ENCODE measurements at places on chromosomes 7 and 10. TPM values are rescaled to one million over a fixed set of nuclear protein-coding genes. Genes with fewer than 3 reads are reported as not detected.

GRCh38 chr7:20474249-20474648, 141.2 kb upstream of the ABCB5 start:
- H3K27me3 ChIP-seq: no peaks in the 10 kb centered on the region
- no peak overlapping the region for H3K27ac ChIP-seq

- H3K27me3 ChIP-seq: no peaks in the 10 kb centered on the region
- no peaks in the 10 kb centered on the region for H3K36me3 ChIP-seq
- H3K27ac ChIP-seq: peak overlapping the region; percentile 90
- DNase-seq: peak; percentile 77
- no peak overlapping the region for H3K4me3 ChIP-seq
- H3K4me1 ChIP-seq: peaks cover 45% of the 10 kb centered on the region
Observed at GRCh38 chr7:22559829-22560489, 60.0 kb upstream of the STEAP1B start.

GRCh38 chr7:18018296-18019215, 9.1 kb downstream of the PRPS1L1 start:
- H3K4me1 ChIP-seq: no peaks in the 10 kb centered on the region
- no peak overlapping the region for H3K27ac ChIP-seq
- H3K4me3 ChIP-seq: no peak overlapping the region
- DNase-seq: no peak
- H3K27me3 ChIP-seq: no peaks in the 10 kb centered on the region

- H3K36me3 ChIP-seq: no peaks in the 10 kb centered on the region
- H3K4me1 ChIP-seq: no peaks in the 10 kb centered on the region
- DNase-seq: no peak
- no peak overlapping the region for H3K4me3 ChIP-seq
Observed at GRCh38 chr10:14645239-14645960, 129.3 kb downstream of the FAM107B start.

- no peak overlapping the region for H3K27ac ChIP-seq
- no peak overlapping the region for H3K4me3 ChIP-seq
- no peaks in the 10 kb centered on the region for H3K36me3 ChIP-seq
- no peaks in the 10 kb centered on the region for H3K27me3 ChIP-seq
Observed at GRCh38 chr10:86164174-86164774, 202.3 kb downstream of the GRID1 start.

DNA sequence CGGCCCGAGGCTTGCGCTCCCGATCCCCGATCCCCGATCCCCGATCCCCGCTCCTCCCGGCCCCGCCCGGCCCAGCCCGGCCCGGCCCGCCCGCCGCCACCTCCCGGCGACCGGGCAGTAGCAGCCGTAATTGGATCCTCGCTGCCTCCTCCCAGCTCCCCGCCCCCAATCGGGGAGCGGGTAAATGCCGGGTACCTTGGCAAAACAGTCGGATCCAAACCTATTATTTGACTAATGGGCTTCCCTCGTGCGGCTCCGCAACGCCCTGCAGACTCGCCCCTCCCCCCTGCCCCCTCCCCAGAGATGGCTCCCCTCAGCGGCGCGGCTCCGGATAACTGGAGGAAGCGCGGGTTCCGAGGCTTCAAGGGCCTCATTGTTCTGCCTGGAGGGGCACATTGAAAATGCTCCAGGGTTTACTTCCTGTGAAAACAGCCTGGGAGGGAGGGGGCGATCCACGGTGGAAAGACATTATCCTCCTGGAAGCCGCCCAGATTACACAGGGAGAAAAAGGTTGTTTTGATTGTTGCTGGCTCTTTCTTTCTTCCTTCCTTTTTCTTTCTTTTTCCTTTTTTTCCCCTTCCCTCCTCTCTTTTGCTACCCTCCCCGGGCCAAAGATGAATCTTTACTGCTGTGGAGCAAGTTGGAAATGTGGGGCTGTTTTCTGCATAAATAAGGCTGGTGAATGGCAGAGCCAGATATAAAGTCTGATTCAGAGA, 94.7 kb upstream of the ZMIZ1 start:
- peak; percentile 76 for DNase-seq
- H3K27ac ChIP-seq: peak overlapping the region; percentile 99
- no peaks in the 10 kb centered on the region for H3K27me3 ChIP-seq
- H3K4me3 ChIP-seq: peak overlapping the region; percentile 37

GRCh38 chr10:89275383-89275782, 23.8 kb upstream of the LIPA start:
- no peaks in the 10 kb centered on the region for H3K27me3 ChIP-seq
- H3K4me1 ChIP-seq: peaks cover 40% of the 10 kb centered on the region
- H3K27ac ChIP-seq: no peak overlapping the region
- H3K36me3 ChIP-seq: no peaks in the 10 kb centered on the region
- no peak overlapping the region for H3K4me3 ChIP-seq

GRCh38 chr7:134400859-134401258, 58.0 kb downstream of the AKR1B1 start:
- no peak overlapping the region for H3K27ac ChIP-seq
- no peaks in the 10 kb centered on the region for H3K36me3 ChIP-seq
- no peak overlapping the region for H3K4me3 ChIP-seq

DNA sequence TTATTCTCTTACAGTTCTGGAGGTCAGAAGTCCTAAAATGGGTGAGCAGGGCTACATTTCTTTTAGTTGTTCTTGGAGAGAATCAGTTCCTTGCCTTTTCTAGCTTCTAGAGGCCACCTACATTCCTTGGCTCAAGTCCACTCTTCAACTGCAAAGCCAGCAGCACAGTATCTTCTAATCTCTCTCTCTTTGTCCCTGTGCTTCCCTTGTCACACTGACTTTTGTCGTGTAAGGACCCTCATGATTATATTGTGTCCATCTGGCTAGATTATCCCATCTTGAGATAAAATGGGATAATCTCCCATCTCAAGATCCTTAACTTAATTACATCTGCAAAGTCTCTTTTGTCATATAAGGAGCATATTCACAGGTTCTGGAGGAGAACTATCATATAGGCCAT, 359.0 kb downstream of the ADRA2A start:
- no peaks in the 10 kb centered on the region for H3K27me3 ChIP-seq
- DNase-seq: no peak
- H3K27ac ChIP-seq: no peak overlapping the region

Gene METTL27
- total RNA-seq: not detected

Gene UCMA
- not detected for total RNA-seq

Gene SVOPL
- total RNA-seq: not detected

Gene TCF7L2
- 11.3 TPM for total RNA-seq

Gene XRCC2
- 0.48 TPM for total RNA-seq

Measured in right atrium auricular region (tissue), 2 donors.